Dermis microvascular lymphatic vessel endothelial cell (primary cell): ENCODE measurements at places on chromosomes 1 and 21. TPM values are rescaled to one million over a fixed set of nuclear protein-coding genes. Genes with fewer than 3 reads are reported as not detected.

The NID1 gene
- 175 and 328 TPM in 2 replicates for total RNA-seq

The RGSL1 gene
- total RNA-seq: not detected in 2 replicates

The SERTAD4 gene
- 0.25 and 0.26 TPM in 2 replicates for total RNA-seq

The PLPPR4 gene
- total RNA-seq: under 0.01 TPM in 1 of 2 replicates, not detected in the other

The PBX1 gene
- 0.39 and 1.0 TPM in 2 replicates for total RNA-seq

The AMY2B gene
- total RNA-seq: 0.90 and 1.9 TPM in 2 replicates

The KRTAP7-1 gene
- total RNA-seq: not detected in 2 replicates

The ANGPTL3 gene
- not detected in 2 replicates for total RNA-seq

The TEX38 gene
- total RNA-seq: not detected in 2 replicates

The GPR3 gene
- 0.39 and 0.51 TPM in 2 replicates for total RNA-seq

The SMCP gene
- not detected in 2 replicates for total RNA-seq

The RPL5 gene
- 1,100 and 1,183 TPM in 2 replicates for total RNA-seq

The ADAMTS4 gene
- total RNA-seq: 12.5 and 15.8 TPM in 2 replicates

The SHISAL2A gene
- total RNA-seq: not detected in 2 replicates

The GJA8 gene
- total RNA-seq: not detected in 2 replicates

The NCAM2 gene
- 0.13 and 0.38 TPM in 2 replicates for total RNA-seq

The CD1C gene
- not detected in 2 replicates for total RNA-seq

The LIPI gene
- total RNA-seq: not detected in 2 replicates

The LORICRIN gene
- total RNA-seq: not detected in 2 replicates

The CTTNBP2NL gene
- total RNA-seq: 13.0 and 20.9 TPM in 2 replicates

The CDK18 gene
- total RNA-seq: 0.25 and 0.39 TPM in 2 replicates

The AMY1B gene
- not detected in 2 replicates for total RNA-seq

The LRRC38 gene
- total RNA-seq: under 0.01 and 0.13 TPM in 2 replicates

The CD84 gene
- total RNA-seq: not detected in 2 replicates

The ETNK2 gene
- total RNA-seq: 13.0 and 13.6 TPM in 2 replicates

The BLZF1 gene
- 11.5 and 12.2 TPM in 2 replicates for total RNA-seq

The ENAH gene
- total RNA-seq: 15.3 and 17.7 TPM in 2 replicates

The LCE1F gene
- not detected in 2 replicates for total RNA-seq

The SH3BGR gene
- total RNA-seq: 0.13 and 0.51 TPM in 2 replicates

The KLF17 gene
- total RNA-seq: not detected in 2 replicates

The S100A16 gene
- total RNA-seq: 429 and 594 TPM in 2 replicates

The TMEM125 gene
- not detected in 2 replicates for total RNA-seq
